ENCODE measurements at places on chromosomes 2 and 18.

- DNase-seq, result no peak
Measured at GRCh38 chr2:191217580-191217979, 27.6 kb upstream of the MYO1B start.

GRCh38 chr2:40118622-40119021 lies 333.3 kb downstream of the SLC8A1 start:
- no peak for DNase-seq

GRCh38 chr2:169066897-169067296 lies 2.5 kb upstream of the DHRS9 start:
- no peak for DNase-seq

DNA sequence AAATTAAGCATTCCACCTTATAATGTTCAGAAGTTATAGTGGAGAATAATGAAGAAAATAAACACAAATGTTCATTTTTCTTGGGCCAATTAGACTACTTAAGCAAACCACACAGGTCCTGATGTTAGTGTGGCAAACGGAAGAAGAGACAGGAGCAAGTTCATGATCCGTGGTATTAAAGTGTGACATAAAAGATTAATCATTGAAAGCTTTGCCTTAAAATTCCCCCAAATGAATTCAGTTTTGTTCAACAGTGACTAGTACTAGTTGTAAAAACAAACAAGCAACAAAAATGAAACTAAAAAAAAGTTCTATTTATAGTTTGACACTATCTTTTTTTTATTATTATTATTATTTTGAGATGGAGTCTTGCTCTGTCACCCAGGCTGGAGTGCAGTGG lies 73.7 kb downstream of the RFTN2 start:
- no peak for DNase-seq
